Cortex of kidney (tissue), 1 donor: ENCODE measurements at places on chromosomes 2 and 18.

DNA sequence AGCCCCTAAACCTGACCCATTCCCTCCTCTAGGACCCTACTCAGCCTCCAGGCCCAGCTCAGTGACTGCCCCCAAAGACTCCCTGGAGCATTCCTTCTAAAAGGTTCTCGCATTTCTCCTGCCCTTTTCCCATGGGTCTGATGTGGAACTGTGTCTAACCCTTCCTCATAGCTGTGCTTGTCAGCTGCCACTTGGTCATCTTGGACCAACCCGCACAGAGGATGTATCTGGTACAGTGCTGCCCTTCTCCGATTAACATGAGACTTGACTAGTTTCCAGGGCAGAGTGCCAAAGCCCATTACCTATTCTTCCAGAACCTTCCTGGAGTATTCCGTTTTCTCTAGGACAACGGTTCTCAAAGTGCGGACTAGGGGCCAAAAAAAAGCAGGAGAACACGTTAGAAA lies 518 bp upstream of the NFU1 start:
- DNase-seq = no peak

- DNase-seq = no peak
Observed at GRCh38 chr2:190318514-190318913, 1.1 kb downstream of the HIBCH start.

GRCh38 chr2:237884681-237885080 lies 25.3 kb downstream of the RAMP1 start:
- no peak for DNase-seq

DNA sequence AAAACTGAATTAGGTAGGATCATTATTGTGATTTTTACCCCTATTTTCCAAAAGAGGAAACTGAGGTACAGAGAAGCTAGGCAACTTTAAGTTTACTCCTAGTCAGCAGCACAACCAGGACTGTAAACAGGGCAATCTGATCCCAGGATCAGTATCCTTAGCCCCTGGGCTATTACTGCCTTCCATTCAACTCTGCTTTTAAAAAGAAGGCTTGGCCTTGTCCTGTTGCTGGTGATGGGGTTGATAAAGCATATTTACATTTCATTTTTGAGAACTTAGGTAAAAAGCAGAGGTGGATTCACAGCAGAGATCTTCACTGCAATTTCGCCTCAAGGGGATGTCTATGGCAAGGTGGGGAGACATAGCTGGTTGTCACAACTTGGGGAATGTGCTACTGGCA lies 148.5 kb downstream of the GALNT14 start:
- no peak for DNase-seq

DNA sequence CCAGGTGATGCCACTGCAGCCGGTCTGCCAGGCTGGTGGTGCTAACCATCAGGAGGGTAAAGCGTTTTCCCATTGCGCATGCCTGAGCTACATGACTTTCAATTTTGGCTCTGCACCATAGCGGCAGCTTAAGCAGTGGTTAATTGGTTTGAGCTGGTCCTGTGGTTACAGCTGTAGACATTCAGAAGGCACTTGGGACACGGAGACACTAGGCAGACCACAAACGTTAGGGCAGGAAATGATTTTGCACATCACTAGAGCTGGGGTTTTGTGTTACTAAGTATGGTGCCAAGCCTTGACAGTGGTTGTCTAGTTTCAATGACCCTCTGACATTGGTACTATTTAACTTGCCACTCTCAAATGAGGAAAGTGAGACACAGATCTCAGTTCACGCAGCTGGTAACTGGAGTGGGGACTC lies 28.9 kb upstream of the CNOT11 start:
- no peak for DNase-seq
